Tibial nerve (tissue), 4 donors: ENCODE measurements at places on chromosomes 16 and 17. TPM values are rescaled to one million over a fixed set of nuclear protein-coding genes. Genes with fewer than 3 reads are reported as not detected.

DNA sequence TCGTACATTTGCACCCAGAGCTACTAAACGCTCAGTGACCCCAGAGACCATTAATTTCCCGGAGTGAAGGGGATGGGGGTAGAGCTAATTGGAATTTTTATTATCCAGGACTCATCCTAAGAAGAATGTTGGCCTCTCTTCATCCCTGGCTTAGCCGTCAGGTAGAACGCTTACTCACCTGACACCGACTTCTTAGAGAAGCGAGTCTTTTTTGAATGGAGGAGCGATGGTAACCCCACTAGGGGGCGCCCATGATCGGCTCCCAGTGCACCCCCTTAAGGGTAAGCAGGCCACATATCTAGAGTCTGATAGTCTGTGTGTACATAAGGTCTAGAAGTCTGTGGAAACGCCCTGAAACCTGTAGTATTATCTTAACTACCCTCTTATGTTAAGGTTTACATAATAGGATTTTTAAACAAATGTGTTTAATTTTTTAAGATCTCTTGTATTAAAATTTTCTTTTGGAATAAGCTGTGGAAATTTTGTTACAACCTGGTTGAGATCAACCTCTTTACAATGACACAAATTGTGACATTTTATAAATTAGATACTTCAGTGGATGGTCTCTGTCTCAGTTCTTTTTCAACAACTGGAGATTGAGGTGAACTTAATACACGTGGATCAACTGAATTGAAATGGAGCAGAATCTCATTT is 229.8 kb downstream of the CPPED1 start:
- H3K4me1 ChIP-seq, result no peaks in the 10 kb centered on the region
- no peak for DNase-seq
- peaks cover 25% of the 10 kb centered on the region for H3K36me3 ChIP-seq
- H3K4me3 ChIP-seq, result no peak overlapping the region

GRCh38 chr17:693791-694638 is 20.6 kb downstream of the VPS53 start:
- H3K27me3 ChIP-seq, result no peaks in the 10 kb centered on the region
- H3K4me1 ChIP-seq, result no peaks in the 10 kb centered on the region
- no peak overlapping the region for H3K4me3 ChIP-seq
- H3K27ac ChIP-seq, result no peak overlapping the region

GRCh38 chr16:28146536-28146935 is 65.2 kb downstream of the XPO6 start:
- H3K27ac ChIP-seq, result no peak overlapping the region
- DNase-seq, result no peak
- peaks cover 12% of the 10 kb centered on the region for H3K4me1 ChIP-seq
- H3K27me3 ChIP-seq, result no peaks in the 10 kb centered on the region

The DPEP3 gene
- total RNA-seq, result not detected

- H3K27ac ChIP-seq, result peak within 1 kb of the TSS; percentile 84
- H3K27me3 ChIP-seq, result no peaks in the 10 kb centered on the region
- no peak for DNase-seq
- H3K4me3 ChIP-seq, result peak within 1 kb of the TSS; percentile 92
- no peaks in the 10 kb centered on the region for H3K4me1 ChIP-seq
Observed at GRCh38 chr17:42979511-42980273, at the start of gene PTGES3L. Gene PTGES3L (minus strand): TSS chr17:42980080. CDS start chr17:42980053, 27 bp downstream.

The CTRB1 gene
- total RNA-seq, result 1.0 TPM

The TMEM204 gene
- 46.3 TPM for total RNA-seq
